ENCODE measurements at places on chromosomes 16 and 17.

DNA sequence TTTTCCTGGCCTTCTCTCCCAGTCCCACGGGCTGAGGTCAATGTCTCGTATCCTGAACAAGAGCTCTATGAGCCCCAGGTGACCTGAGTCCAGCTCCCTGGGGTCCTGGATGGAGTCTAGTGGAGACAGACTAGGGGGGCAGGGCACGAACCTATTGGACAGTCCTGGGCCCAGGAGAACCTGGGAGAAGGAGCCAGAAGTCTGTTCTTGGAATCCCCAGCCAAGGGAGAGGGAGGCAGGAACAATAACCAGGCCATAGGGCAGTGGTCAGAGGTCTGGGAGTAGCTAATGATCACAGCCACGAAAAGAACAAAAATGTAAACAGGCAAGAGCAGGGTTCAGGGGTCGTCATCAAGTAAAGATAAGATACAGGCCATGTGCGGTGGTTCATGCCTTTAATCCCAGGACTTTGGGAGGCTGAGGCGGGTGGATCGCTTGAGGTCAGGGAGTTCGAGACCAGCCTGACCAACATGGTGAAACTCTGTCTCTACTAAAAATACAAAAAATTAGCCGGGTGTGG lies 60.8 kb downstream of the COPRS start:
- DNase-seq: no peak

- DNase-seq: peak; percentile 81
Measured at GRCh38 chr16:67542464-67542863, 13.8 kb downstream of the RIPOR1 start.

GRCh38 chr17:44959821-44960531 lies 8.1 kb downstream of the C1QL1 start:
- DNase-seq: no peak

GRCh38 chr16:69669577-69669976 lies 56.8 kb downstream of the NQO1 start:
- DNase-seq: no peak

DNA sequence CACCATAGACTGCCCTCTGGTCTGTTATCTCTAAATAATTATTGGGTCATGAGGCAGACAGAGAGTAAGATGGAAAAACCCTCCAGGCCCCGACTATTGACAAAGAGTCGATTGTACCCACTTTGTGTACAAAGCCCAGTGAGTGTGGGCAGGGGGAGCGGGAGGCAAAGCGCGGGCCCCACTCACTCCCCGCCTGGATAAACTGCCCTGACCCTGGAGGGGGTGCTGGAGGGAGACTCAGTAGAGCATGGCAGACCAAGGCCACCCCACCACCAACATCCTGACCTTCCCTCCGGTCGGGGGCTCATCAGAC lies 11.2 kb upstream of the CPSF4L start:
- DNase-seq: no peak
